GM10248 (cell line): ENCODE measurements at places on chromosomes 6 and 20.

GRCh38 chr20:60224914-60225313, 266.7 kb downstream of the CDH26 start:
- DNase-seq = no peak

DNA sequence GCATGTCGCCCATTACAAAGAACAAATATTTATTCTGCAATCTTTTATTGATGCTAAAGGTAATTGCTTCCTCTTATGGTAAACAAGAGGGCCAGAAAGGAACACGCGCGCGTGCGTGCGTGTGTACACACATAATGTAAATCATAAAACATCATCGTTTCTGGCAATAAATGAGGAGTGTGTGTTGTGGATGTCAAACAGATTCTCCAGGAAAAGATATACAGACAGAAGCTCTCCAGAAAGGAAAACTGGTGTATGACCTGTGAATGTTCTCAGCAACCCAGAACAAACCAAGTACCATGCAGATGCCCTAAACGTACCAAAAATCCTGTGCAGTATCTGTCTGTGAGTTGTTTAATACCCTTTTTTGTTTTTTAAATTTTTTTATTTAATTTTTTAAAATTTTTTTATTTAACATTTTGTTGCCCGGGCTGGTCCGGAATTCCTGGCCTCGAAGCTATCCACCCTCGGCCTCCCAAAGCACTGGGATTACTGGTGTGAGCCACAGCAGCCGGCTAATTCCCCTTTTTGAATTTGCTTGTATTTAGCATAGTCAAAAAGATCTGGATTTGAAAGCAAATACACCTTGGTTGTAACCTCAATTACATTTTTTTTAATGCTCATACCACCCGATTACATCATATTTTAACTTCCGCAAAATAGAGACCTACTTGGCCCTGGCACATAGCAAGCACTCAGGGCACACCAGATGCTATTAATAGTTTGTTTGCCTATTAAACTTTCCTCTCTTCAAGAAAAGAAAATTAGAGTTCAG, 909 bp upstream of the NUDT3 start:
- no peak for DNase-seq

DNA sequence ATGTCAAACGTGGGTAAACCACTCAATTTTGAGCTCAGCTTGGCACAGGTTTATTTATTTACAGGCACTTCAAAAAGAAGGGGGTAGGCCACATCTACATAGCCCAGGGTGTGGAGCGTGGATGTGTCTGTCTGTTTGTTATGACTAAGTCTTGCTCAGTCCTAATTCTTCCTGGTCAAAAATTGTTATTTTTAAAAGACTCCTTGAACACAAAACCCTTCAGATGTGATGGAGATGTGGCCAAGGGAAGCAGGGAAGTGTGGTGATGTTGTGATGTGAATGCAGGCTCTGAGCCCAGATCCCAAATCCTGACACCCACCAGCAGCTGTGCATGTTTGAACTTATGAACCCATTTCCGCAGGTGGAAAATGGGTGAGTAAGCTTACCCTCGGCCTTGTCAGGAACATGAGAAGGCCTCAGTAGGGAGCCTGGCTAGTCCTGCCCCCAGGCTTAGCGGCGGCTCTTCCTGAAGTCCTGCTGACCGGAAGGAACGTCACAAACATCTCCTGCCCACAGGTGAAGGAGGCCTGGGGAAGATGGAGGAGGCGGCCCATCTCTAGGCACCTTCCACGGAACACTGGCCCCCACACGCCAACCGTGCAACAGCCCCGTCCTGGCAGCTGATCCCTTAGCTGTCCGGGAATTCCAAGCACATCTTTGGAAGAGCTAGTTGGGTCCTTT, 119.7 kb downstream of the MYLK4 start:
- DNase-seq = no peak

GRCh38 chr6:156423075-156423474, 354.1 kb upstream of the ARID1B start:
- no peak for DNase-seq

GRCh38 chr6:6843057-6843627, 254.6 kb downstream of the LY86 start:
- DNase-seq = no peak

DNA sequence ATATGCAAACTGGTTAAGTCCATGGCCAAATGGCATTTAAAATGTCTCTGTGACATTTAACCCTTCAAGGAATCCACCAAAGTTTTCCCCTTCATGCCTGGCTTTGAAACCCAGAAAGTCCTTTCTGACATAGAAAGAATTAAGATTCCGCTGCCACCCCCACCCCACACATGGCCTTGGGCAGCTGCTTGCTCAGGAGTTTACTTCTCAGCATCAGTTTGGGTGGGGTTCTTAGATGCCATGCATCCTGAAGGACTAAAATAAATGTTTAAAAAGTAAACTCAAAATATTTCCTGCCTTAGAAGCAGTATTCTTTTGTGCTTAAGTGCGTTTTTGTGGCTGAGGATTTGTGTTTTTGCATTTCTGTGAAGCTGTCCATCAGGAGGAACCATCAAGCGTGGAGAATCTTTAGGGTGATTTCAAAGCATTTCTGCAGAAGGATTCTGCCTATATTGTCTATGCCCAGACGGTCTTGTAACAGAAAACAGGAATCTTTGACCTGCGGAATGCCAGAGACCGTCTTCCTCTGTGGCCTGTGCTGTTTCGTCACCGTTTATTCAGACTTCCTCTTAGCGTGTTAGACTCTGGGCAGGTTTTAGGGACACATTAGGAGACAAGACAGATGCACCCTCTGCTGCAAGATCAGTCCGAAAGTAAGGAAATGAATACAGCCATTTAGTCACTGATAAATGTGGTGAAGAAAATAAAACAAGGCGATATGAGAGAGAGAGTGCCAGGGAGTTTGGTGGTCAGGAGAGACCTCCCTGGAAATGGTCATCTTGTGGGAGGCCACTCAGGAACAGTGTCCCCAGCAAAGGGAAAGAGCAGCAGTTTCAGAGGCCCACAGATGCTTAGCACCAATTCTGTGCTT, 6.2 kb downstream of the DUSP22 start:
- no peak for DNase-seq

DNA sequence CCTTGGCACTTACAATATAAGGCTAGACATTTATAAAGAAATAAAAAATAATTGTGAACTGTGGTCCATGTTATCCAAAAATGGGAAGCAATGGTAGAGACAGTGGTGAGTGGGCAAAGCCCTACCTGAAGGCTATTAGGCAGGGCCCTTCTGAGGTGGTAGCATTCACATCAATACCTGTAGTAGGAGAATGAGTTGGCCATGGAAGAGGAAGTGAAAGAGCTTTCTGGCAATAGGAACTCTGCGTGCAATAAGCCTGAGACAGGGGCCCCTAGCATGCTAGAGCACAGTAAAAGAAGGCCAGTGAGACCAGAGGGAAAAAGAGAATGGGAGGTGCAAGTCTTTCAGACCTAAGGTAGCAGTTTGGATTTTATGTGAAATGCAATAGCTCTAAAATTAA, 754.5 kb downstream of the PTPRT start:
- DNase-seq = peak; percentile 46

DNA sequence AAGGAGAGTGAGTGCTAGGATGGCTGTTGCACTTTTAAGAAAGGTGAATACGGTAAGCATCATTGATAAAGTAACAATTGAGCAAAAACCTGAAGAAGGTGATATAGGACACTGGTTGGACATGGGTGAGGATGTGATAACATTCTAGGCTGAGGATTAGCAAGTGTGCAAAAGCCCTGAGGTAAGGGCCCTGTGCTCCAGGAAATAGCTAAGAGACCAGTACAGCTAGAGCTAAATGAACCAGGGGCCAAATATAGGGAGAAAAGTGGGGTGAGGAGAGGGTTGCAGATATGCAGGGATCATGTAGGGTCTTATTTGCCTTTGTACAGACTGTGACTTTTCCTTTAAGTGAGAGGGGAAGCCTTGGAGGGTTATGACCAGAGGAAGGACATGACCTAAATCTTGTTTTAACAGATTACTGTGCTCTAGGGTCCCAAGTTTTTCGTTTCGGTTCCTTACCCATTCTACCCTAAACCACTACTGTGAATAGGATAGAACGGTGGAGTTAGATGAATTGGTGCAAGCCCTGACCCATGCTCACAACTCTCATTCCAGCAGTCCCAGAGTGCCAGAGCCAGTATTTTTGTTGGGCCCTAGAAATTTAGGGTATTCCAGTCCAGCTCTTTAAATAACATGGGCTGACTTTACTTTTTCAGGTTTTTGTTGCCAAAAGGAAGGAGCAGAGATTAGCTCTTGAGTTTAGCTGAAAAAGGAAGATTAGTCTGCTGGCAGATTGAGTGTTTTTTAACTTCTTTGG, 10.7 kb downstream of the MAPK14 start:
- no peak for DNase-seq

DNA sequence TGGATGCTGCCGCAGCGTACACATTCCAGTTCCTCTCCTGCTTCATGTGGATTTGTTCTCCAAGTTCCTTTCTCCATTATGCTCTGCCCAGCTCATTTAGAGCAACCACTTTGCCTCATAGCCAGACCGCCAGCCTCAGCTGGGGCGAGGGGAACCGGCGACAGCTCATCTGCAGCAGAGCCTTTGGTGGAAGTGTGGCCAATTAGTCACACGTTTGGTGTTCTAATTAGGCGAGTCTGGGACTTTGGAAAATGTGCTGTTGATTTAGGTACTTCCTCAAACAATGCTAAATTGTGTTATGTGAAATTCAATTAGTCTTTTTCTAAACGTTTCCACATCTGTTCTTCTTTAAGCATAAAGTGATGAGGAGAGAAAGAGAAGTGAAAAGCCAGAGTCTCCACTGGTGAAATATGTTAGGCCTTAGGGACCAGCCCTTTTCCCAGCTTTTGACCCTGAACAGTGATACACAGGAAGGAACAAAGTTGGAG, 217.9 kb downstream of the TBX18 start:
- no peak for DNase-seq

- DNase-seq = no peak
These were observed 194.2 kb downstream of the JARID2 start for GRCh38 chr6:15440040-15440439.

- no peak for DNase-seq
These were observed 131.2 kb upstream of the FAM184A start for GRCh38 chr6:119209452-119210205.

- no peak for DNase-seq
These were observed 477.1 kb downstream of the BTBD3 start for GRCh38 chr20:12394786-12395185.

- DNase-seq = no peak
These were observed 72.6 kb upstream of the LY86 start for GRCh38 chr6:6515691-6516607.

- no peak for DNase-seq
These were observed 172.1 kb upstream of the PROKR2 start for GRCh38 chr20:5488823-5489222.

DNA sequence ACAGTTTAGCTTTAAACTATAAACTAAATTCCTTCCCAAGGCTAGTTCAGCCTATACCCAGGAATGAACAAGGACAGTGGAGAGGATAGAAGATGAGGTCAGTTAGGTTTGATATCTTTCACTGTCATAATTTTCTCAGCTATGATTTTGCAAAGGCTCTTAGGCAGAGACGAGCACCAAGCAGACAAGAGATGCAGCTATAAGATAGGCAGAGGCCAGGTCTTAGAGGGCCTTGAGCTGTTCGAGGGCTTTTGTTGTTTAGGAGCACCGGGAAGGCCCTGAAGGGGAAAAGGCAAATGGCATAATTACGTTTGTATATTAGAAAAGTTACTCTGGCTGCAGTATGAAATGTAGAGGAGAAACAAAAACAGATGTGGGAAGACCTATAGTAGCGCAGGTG, 59.8 kb downstream of the DOP1A start:
- DNase-seq = no peak

DNA sequence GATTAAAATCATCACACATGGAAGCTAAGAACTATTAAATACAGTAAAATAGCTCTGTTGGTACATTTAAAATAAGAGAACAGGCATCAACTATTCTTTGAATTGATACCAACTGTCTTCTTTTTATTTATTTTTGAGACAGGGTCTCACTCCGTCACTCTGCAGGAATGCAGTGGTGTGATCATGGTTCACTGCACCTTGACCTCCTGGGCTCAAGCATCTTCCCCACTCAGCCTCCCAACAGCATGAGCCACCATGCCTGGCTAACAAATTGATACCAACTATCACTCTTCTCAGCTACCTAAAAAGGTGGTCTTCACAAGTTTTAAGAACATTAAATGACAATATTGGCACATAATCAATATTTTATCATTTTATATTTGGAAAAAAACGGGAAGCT, 7.8 kb upstream of the PNISR start:
- DNase-seq = no peak

GRCh38 chr6:33620158-33620855, 815 bp upstream of the ITPR3 start:
- peak; percentile 52 for DNase-seq

DNA sequence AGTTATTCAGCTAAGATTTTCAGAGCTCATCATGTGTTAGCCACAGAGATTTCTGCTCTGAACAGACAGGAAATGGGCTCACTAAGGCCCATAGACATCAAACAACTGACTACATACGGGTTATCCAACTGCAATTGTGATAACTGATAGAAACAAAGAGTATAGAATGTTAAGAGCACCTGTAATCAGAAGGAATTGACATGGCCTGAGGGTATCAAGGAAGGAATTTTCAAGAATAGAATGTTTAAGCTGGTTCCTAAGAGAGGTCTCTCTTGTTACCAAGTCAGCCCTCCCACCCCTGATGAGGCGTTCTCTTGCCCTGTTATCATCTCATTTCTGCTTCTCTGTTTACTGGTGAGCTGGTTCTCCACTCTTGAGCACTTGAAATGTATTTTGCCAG, at the start of gene MEI4:
MEI4 (plus strand) TSS at position 301 of the 400 bp plus-strand sequence. CDS start 37,633 bp downstream, outside the sequence.
- no peak for DNase-seq

GRCh38 chr6:144149558-144149893, 791 bp upstream of the STX11 start:
- DNase-seq = no peak

DNA sequence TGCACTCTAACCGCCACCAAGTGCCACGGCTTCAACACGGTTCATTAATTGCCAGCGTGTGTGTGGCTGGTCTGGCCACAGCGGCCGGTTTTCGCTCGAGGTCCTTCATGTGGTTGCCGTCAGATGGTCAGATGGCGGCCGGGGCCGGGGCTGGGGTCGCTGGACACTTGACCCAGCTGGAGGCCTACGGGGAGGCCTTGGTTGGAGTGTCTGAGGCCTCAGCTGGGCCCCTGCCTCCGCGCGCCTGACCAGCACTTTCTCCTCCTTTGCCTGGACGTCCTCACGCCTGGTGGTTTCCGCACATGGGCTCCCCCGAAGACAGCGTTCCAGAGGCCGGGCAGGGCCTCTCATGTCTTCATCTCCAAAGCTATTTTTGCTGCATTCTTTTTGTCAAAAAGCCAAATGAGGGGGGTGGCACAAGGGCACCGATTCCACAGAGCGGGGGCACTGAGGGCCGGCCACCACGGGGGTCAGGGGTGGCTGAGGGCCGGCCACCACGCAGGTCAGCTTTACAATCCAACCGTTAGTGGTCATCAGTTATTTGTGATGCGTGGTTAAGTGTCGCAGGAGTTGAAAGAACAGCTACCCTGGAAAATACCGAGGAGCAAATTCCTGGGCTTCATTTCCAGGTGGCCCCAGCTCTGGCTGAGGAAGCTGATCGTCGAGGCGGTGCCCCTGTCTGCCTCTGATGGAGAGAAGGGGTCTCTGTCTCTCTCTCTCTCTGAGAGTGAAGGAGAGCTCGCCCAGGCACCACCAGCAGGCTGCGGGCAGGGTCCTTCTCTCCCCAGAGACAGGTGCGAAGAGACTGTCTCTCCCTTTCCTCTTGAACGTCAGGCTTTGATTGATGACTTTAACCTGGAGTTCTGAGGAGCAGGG, 50.5 kb upstream of the FRMD1 start:
- no peak for DNase-seq
